SHP77 (cell line): ENCODE measurements at places on chromosomes 2 and 18.

DNA sequence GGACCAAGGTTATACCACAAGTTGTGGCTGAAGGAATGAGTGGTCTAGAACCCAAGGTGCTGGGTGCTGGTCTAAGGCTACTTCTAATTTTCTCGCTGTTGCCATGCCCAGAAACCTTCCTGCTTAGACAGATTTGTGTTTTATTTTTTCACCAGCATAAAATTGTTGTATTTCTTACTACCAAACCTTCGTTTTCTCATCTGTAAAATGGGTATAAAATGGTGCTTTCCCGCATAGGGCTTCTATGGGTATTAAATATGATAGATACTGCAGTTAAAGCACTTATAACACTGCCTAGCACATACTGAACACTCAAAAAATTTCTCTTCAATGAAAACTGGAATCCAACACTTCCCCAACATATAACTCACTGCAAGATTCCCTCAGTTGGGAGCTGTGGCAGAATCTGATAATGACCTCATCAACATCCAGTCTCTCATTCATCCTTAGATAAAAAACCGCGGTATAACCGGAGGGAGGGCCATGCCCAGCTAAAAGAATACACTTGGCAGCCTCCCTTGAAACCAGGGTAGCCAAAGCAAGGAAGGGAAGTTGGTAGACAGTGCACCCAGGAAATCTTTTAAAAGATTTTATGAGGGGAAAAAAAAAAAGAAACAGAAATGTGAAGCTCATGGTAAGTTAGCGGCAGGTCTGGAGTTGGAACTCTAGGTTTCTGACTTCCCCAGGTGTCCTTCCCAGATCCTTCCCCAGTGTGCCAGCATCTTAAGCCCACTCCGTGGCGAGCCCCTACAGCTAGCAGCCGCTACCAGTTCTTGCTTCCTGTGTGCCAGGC lies 1.2 kb downstream of the NEMP2 start:
- no peak for DNase-seq

GRCh38 chr2:18172607-18173006 lies 294.1 kb downstream of the KCNS3 start:
- no peak for DNase-seq

DNA sequence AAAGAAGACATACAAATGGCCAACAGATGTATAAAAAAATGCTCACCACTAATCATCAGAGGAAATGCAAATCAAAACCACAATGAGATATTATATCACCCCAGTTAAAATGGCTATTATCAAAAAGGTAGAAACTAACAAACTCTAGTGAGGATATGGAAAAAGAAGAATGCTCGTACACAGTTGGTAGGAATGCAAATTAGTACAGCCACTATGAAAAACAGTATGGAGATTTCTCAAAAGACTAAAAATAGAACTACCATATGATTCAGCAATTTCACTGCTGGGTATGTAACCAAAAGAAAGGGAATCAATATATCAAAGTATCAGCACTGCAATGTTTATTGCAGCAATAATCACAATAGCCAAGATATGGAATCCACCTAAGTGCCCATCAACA lies 519.3 kb upstream of the HNMT start:
- DNase-seq: no peak

DNA sequence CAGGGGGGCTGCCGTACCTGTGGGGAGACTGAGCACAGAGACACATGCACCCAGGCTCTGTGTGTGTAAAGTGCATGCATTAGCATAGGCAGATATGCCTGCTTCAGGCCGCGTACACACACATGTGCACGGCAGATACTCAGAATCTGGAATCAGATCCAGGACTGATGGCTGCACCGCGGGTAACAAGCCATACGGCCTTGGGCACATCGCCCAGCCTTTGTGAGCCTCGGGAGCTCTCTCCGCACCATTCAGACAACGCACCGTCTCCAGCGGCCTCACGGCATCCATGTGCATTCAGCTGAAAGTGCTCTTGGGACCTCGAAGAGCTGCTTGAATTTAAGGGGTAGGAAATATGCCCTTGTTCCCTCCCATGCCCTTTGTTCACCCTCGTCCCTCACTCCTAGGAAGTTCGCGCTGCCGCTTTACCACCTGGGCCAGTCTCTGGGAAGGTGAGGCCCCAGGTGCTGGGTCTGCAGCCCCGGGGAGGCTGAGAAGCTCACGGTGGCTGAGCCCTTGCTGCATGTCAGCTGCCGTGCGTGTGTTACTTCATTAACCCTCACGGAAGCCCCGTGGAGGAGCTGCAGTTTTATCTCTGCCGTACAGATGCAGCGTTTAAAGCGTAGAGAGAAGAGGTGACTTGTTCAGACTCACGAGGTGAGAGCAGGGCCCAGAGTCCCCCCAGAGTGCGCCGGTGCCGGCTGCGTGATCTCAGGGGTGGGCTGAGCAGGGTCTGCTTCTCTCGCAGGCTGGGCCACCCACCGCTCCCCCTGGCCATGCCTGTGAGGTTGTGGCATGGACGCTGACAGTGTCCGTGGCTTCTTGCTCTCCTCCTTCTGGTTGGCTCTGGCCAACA lies 377.7 kb upstream of the MYT1L start:
- no peak for DNase-seq
